ENCODE measurements at places on chromosomes 5 and 9.

DNA sequence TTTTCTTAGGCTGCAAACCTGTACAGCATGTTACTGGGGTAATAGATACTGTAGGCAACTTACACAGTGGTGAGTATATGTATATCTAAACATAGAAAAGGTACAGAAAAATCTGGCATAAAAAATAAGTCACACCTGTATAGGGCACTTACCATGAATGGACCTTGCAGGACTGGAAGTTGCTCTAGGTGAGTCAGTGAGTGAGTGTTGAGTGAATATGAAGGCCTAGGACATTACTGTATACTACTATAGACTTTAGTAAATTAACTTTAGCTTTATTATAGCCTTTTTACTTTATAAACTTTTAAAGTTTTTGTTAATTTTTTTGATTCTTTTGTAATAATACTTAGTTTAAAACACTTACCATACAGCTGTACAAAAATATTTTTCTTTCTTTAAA is 51.3 kb downstream of the DENND4C start:
- DNase-seq: no peak

- DNase-seq: no peak
Measured at GRCh38 chr5:78497573-78498533, 137.4 kb downstream of the SCAMP1 start.

- no peak for DNase-seq
Measured at GRCh38 chr5:172740428-172741205, 30.4 kb downstream of the DUSP1 start.

DNA sequence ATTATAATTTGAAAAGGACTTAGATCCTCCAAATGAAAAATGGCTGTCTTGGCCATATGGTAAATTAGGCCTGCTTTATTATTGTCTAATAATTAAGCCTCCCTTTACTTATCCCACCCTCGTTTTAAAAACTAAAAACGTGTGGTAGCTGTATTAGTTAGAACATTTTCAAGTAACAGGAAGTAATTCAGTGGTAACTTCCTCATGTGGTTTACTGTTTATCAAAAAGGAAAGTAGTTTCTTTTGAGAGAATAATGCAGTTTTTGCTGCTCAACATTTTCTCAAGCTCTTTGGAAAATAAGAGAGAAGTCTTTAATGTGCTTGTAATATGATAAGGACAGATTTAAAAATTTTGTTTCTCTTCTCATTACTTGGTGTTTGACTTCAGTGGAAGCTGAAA is 26.0 kb downstream of the ZCCHC7 start:
- DNase-seq: no peak

DNA sequence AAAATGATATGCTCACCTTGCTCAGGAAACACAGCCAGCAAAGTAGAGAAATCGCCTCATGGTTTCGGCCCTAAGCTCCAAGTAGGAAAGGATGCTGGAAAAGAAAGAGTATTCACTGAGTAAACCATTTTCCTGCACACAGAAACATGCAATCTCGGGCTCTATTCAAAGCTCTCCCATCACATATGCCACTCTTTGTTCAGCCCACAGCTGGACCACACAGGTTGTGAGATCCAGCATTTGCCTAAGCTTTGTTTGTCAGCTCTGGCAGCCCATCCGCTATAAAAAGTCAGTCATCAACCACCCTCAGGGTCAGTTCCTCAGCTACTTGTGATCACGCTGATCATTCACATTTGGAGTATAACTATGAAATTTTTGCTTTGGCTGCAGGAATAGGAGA is 96.5 kb upstream of the SMARCA2 start:
- no peak for DNase-seq

DNA sequence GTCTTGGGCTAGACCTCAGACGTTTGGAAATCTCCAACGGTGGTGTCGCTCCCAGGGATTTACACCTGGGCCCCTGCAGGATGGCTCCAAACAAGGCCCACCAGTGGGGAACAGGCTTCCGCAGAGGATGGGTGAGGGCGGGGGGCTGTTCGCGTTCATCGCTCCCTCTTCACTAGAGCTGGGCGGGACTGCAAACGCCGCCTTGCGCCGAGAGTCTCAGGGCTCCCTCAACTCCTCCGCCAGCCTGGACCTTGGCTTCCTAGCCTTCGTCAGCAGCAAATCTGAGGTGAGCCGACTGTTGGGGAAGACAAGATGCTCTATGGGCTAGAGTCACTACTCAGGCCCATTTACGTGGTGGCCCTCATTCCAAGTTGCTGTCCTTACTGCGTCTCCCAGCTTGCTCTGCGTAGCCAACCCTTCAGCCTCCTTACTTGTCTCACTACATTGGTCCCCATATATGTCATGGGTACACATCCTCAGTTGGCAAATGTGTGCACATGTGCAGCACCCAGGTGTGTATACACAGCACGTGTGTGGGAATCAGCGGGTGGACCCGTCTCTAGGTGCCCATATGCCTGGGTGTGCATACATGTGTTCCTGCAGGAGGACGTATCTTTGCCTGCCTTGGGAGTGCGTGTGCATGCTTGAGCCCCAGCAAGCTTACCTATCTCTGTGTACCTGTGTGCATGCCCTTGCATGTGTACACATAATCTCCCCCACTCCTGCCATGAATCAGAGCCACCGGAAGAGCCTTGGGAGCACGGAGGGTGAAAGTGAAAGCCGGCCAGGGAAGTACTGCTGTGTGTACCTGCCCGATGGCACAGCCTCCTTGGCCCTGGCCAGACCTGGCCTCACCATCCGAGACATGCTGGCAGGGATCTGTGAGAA is 10.5 kb downstream of the RGS14 start:
- DNase-seq: no peak
